ENCODE measurements at places on chromosomes 11 and 22.

GRCh38 chr11:101439488-101439887 is 144.3 kb downstream of the TRPC6 start:
- no peak for DNase-seq

- no peak for DNase-seq
Observed at GRCh38 chr11:73223998-73224730, 6.1 kb downstream of the P2RY2 start.

DNA sequence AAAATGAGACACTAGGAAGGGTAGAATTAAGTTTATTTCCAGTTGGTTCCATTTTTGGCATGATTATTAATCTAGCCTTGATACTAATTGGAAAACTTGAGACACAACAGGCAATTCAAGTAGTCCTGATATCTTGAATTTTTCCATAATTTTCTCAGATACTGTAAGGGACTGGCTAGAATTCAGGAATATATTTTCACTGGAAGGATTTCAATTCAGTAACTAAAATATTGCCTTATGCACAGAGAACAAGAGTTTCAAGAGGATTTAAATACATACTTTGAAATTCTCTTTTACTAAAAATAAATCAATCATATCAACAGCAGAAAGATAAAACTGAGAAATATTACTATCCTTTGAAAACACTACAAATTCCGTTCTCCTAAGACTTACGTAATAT is 632.9 kb downstream of the LRRC4C start:
- DNase-seq: no peak

DNA sequence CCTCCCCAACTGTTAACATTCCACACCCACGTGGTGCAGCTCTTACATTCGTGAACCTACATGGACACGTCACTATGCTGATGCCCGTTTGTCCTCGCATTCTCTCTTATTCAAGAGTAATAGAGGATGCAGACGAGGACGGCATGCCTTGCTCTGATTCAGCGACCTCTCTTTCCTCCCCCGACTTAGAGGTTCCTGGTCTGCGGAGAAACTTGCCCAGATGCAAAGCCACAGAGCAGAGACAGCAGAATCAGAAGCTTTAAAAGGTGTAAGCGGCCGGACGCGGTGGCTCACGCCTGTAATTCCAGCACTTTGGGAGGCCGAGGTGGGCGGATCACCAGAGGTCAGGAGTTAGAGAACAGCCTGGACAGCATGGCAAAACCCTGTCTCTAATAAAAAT is 288.0 kb downstream of the NTM start:
- DNase-seq: no peak

- no peak for DNase-seq
Observed at GRCh38 chr11:66333220-66333877, 2.9 kb downstream of the RIN1 start.

DNA sequence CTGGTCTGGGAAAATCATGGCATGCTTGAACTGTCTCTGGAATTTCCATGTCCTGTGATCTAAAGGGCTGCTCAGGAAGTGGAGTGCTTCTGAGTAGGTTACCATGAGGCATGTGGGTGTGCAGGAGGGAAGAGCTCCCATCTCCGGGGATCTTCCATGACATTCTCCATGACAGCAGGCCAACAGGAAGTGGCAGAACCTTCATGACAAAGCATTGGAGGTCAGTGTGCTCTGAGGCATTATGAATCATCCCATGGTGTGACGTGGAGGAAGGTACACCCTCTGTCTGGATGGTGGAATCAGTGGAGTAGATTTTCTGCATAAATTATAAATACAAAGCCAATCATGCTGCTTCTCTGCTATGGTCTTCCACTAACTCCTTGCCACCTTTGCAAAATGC is 139.6 kb upstream of the E2F8 start:
- no peak for DNase-seq

DNA sequence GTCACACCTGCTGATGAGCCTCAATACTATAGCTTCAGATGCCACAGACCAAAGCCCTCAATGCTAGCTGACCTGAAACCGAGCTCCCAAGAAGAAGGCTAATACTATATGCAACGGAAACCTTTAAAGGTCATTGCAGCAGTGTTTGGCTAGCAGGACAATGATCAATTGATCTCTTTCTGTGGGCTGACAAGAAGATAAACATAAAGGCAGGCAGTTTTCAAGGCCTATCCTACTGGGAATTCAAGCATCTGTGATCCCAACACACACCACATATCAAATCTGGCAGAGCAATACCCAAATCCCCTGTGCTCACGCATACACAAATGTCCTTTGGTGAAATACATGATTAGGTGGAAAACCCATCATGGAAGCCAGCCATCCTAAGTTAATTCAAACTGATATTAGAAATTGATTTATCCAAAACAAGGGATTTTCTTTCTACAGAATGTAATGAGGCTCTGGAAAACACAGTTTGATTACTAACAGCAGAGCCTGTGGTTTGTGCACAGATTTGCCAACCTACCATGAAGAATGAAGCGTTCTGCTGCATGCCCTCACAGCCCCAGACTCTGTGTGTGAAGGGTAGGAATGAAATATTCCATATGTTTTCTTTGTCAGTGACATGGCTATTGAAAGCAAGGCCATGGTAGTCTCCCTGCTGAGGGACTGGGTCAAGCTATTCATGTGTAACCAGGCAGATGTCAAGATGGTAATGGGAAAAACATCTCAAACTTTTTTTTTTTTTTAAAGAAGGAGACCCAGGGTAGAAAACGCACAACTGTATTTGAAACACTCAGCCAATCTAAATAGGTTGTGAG is 12.2 kb downstream of the LGR4 start:
- DNase-seq: no peak

DNA sequence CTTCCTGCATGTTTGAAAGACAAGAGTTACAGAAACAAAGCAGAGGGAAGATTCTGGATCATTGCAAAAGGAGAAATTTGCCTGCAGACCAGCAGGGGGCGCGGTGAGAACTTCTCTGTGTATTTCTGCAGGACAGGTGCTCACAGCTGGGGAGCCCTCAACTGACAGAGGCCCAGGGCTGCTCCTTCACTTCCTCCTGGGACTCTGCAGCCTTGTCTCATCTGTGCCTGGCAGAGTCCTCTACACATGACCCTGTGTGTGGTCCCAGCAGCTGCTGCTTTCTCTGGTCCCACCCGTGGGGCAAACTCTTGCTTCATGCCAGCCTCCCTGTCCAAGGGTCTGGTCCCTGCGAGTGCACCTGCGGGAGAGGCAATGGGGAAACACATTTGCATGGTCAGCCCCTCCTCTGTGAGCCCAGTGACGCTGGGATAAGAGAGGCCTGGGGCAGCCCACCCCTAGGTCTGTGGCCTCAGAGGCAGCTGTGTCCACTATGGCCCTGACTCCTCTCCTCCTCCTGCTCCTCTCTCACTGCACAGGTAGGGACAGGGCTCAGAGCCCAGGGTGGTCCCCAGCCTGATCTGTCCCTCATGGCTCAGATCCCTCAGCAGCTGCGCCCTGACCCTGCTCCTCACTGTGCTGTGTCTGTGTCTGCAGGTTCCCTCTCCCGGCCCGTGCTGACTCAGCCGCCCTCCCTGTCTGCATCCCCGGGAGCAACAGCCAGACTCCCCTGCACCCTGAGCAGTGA is 43.2 kb upstream of the VPREB1 start:
- no peak for DNase-seq

DNA sequence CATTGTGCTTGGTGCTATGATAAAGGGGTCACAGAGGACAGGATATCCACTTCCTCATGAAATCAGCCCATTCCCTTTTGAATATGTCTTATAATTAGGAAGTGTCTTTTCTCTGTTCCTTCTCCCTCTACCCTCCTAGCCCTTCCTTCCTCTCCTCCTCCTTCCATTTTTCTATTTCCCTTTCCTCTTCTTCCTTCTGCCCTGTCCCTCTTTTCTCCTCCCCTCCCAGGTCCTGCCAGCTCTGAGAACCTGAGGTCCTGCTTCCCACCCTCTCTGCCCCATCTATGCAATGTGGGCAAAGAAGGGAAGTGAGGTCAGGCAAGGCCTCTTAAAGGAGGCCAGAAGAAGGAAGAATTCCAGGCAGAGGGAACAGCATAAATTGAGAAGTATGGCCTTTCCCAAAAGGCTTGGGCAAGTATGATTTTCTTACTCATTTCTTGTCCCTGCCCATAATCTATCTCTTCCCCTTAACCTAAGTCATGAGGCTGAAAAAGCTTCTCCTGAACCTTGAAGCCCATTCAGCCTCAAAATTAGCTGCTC is 7.7 kb upstream of the UBASH3B start:
- DNase-seq: no peak

DNA sequence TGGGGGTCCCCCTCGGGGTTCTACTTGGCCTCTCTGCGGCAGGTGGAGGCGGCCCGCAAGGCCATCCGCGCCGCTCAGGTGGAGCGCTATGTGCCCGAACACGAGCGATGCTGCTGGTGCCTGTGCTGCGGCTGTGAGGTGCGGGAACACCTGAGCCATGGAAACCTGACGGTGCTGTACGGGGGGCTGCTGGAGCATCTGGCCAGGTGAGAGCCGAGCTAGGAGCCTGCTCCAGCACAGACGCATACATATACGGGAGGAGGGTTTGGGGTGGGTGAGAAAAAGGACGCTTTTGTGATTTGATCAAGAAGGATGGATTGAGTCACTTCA is 415 bp downstream of the CENATAC start:
- no peak for DNase-seq

DNA sequence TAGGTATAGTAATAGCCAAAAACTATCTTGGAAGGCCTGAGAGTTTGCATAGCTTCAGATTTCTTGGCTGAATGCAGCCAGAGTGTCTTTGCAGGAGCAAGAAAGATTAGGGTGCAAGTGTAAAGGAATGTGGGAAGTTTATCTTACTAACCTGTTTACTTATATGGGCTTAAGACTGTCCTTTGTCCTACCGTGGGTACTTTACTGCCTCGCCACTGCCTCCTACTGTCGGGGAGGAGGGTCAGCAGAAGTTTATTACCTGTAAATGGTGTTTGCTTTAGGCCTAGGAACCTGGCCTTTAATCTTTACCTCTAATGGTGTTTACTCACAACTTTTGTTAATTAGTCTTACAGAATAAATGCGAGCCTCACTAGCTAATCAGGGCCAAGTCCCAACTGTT is 633.8 kb downstream of the DLG2 start:
- no peak for DNase-seq

- no peak for DNase-seq
Observed at GRCh38 chr22:18000441-18001039, 23.8 kb downstream of the MICAL3 start.

DNA sequence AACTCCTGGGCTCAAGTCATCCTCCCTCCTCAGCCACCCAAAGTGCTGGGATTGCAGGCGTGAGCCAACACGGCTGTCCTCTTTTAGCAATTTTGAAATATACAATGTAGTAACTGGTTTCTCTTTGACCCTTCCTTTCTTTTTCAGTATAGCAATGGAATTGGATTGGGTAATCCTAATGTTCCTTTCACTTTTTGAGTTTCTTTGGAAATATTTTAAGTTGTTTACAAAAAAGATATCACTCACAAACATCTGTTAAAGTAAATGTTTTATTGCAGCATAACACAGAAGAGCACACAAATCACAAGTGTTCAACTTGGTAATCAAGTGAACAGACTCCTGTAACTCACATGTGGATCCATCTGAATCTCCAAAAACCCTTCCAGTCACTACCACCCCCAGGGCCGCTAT is 44.6 kb upstream of the EP300 start:
- no peak for DNase-seq

DNA sequence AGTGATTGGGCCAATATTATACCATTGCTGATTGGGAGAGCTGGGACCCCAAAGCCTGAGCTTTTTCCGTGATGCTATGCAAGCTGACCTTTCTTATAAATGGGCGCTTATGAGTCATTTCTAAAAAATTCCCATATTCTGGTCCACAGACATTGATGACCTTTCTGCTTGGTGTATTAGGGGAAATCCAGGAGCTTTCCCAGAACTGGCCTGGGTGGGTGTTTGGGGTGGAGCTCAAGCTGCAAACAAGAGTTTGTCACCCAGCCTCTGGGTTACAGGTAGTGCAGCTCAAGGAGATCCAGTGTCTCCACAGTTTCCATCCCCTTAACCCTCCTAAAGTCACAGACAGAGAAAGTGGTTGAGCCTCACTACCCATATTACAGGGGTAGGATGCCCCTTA is 67.7 kb downstream of the CCDC81 start:
- no peak for DNase-seq

- no peak for DNase-seq
Observed at GRCh38 chr11:90476442-90477007, 253.7 kb upstream of the CHORDC1 start.

- no peak for DNase-seq
Observed at GRCh38 chr11:83181815-83182214, 11.7 kb upstream of the ANKRD42 start.

- no peak for DNase-seq
Observed at GRCh38 chr11:69240332-69241074, 53.5 kb upstream of the MYEOV start.

DNA sequence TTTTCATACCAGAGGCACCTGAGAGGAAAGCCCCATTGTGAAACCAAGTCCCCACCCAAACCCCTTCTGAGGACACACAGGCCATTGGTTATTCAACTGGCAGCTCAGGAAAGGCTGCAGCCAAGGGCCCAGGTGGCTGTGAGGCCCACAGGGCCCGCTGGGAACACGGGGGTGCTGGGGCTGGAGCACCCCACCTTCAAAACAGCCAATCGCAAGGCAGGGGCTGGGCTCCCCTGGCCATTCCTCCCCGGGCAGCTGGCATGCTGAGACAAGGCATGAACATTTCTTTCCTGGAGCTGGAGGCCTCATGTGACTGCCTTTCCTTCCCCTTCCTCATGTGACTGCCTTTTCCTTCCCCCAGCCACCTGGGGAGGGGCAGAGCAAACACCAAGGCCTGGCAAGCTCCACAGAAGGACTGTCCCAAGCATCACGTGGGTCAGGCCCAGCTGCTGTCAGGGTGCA is 76.9 kb downstream of the PIWIL3 start:
- DNase-seq: no peak

- DNase-seq: no peak
Observed at GRCh38 chr11:134252346-134253187, 585 bp downstream of the THYN1 start.

DNA sequence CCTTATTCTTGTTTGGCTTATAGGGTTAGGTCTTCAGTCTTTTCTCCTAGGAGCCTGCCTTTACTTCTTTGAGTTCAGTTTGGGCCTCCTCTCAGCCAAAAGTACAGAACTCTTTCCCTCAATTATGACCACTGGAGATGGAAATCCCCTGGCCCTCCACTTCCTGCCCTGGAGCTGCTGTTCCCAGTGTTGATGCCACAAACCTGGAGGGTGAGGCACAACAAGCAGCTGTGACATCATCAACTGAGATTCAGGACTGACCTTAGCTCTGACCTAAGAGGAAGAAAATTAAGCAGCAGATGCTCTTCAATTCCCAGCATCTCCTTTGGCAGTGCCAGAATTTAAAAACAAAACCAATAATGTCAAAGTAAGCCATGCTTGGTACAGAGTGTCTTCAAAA is 3.0 kb downstream of the ABTB2 start:
- no peak for DNase-seq

- no peak for DNase-seq
Observed at GRCh38 chr11:81644239-81644840, 1089.3 kb downstream of the FAM181B start.

Data from hippocampal formation (tissue), 2 donors.